Left cardiac atrium (tissue), 4 donors: ENCODE measurements at places on chromosomes 6 and 20. TPM values are rescaled to one million over a fixed set of nuclear protein-coding genes. Genes with fewer than 3 reads are reported as not detected.
A peak's percentile ranks its signal among the peaks of the same experiment; 100 is the strongest.

Gene ENPP4
- 20.2 TPM for total RNA-seq

Gene FAM184A
- 3.9 TPM for total RNA-seq

Gene CFAP206
- 0.42 TPM for total RNA-seq

Gene TRIM10
- total RNA-seq: not detected

- no peak for DNase-seq
These were observed 156.3 kb upstream of the RNF24 start for GRCh38 chr20:4171538-4172116.

- DNase-seq: no peak
These were observed 187.3 kb downstream of the MBOAT1 start for GRCh38 chr6:20024978-20025377.

DNA sequence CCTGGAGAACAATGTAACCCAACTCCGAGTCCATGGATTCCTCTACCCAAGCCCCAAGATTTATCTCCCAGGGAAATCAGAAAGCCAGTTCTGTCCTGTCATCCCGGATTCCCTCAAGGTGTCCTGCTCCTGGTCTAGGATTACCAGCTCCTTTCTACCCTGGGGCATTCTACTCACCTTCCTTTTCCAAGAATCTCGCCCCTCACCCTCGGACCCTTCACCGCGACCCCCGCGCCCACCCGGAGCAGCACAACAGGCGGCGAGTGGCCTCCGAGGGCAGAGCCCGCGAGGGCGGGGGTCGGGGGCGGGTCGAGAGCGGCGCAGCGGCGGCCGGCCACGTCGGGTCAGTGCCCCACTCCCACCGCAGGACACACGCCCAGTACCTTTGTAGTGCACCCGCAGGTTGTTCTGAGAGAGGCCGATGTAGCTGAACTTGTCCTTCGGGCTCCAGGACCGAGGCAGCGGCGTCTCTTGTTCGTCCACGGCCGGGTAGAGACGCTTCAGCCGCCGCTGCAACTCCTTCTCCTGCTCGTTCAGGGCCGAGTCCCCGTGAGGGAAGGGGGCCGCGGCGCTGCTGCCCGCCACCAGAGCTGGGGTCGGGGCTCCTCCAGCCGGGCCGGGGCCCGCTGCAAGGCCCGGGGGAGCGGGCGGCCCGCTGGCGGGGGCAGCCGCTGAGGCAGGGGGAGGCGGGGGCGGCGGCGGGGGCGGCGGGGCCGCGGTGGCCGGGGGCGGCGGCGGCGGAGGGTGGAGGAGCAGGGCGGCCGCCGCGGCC, 897 bp downstream of the RANBP9 start:
- DNase-seq: peak; percentile 51

DNA sequence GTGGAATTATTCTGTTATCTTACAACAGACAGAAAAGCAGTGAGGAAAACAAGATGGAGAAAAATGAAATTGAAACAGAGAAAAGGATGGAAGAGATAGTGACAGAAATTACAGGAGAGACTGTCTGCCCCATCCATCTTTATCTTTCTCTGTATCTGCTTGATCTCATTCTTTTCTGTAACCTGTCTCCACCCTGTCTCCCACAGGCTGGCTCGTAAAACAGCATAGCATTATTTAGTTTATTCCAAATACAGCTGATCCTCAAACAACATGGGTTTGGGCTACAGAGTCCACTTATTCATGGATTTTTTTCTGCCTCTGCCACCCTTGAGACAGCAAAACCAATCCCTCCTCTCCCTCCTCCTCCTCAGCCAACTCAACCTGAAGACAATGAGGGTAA, 482.3 kb upstream of the JARID2 start:
- no peak for DNase-seq

GRCh38 chr6:136306466-136306865, 16.8 kb upstream of the BCLAF1 start:
- no peak for DNase-seq

- DNase-seq: no peak
These were observed 169.9 kb upstream of the RNF217 start for GRCh38 chr6:124792386-124792785.

DNA sequence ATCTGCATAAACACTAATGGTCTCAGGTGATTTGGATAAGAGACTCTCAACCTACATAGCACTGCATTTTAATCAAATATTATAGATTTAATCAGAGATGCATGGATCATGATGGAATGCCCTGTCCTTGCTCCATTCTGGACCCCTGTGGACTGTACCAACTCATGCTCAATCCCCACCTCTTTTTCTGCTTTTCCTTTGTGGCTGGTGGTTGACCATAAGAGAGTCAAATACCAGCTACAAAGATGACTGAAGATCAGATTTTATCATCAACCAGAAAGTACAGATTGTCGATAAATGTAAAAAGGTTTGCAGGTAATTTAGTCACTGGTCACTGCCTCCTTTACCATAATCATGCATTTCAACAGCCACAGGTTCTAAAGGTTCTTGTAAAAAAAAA, 116.2 kb downstream of the ME1 start:
- no peak for DNase-seq

DNA sequence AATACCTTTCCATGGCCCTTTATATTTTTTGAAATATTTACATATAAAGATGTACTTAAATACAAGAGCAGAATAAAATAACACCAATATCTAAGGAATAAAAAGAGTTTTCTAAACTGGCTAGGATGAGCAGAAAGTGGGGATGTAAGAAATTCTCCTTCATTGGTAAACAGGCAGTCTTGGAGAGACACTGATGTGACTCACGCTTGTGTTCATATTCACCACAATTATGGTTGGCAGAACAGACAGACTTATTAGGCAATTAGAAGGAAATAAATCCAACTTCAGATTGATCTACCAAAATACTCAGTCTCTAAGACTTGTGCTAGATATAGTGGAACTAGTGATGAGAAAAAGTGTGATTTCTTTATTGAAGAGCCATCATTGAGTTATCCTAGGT, 463.7 kb downstream of the CDC5L start:
- no peak for DNase-seq

DNA sequence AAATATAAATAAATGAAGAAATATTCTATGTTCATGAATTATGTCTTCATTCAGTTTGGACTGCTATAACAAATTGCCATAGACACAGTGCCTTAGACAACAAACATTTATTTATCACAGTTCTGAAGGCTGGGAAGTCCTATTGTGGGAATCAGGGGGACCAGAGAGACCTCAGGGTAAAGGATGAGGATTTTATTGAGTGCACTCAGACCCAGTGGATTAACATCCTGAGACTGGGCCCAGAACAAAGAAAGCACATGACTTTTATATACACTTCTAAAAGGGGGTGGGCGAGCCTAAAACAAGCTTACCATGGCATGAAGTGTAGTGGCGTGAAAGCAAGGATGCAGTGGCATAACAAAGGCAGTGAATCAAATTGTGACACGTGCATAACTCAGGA, 26.9 kb upstream of the CBLN4 start:
- no peak for DNase-seq

- DNase-seq: no peak
These were observed 615 bp upstream of the EYA2 start for GRCh38 chr20:46893877-46894578.

DNA sequence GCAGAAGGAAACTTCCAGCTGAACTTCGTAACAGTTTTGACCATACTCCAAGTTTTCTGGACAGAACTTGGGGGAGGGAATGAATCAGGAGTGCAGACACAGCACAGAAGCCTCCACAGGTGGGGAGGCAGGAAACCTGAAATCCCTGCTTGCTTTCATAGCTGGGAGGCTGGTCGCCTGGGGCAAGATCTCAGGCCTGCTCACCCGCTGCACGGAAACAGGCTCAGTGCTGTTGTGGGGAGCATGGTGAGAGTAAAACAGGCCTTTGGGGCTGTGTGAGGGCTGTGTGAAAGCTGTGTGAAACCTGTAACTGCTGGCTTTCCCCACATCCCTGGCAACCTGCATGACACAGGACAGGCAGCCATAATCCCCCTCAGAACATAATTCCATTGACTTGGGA, 85.2 kb upstream of the UFL1 start:
- DNase-seq: no peak

DNA sequence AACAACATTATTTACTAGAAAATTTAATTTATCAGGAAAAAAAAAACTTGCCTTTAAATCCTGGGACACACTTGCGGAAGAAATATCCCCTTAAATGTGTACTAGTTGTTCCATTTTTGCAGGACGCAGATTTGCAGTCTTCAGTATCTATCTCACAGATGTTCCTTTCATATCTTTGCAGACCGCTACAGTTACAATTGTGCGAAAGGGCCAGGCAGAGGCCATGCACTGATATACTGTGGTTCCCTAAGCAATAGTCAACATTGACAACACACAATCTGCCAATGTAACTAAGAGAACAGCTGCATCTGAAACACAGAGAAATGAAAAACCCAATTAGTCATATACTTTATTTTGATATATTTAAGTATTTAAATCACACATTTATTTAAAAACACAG, 411.2 kb downstream of the EYS start:
- no peak for DNase-seq
